ENCODE measurements at places on chromosomes 11 and 22. TPM values are rescaled to one million over a fixed set of nuclear protein-coding genes. Genes with fewer than 3 reads are reported as not detected.

OR52I2 gene
- polyA plus RNA-seq, result not detected

APOBEC3H gene
- not detected for polyA plus RNA-seq

ADORA2A gene
- polyA plus RNA-seq, result 3.5 TPM

RFPL2 gene
- polyA plus RNA-seq, result 0.07 TPM

PHOX2A gene
- not detected for polyA plus RNA-seq

GPHA2 gene
- not detected for polyA plus RNA-seq

NAALAD2 gene
- 0.21 TPM for polyA plus RNA-seq

PGR gene
- polyA plus RNA-seq, result 0.04 TPM

TIRAP gene
- polyA plus RNA-seq, result 3.9 TPM

KRTAP5-1 gene
- not detected for polyA plus RNA-seq

TTC36 gene
- polyA plus RNA-seq, result 66.1 TPM

PARVG gene
- 4.0 TPM for polyA plus RNA-seq

ELF5 gene
- not detected for polyA plus RNA-seq

MOV10L1 gene
- polyA plus RNA-seq, result 0.18 TPM

SMC1B gene
- polyA plus RNA-seq, result not detected

GGA1 gene
- polyA plus RNA-seq, result 18.2 TPM

SLC25A18 gene
- polyA plus RNA-seq, result 84.7 TPM

NEFH gene
- polyA plus RNA-seq, result 0.25 TPM

PKNOX2 gene
- 0.29 TPM for polyA plus RNA-seq

TSGA10IP gene
- not detected for polyA plus RNA-seq

C11orf16 gene
- polyA plus RNA-seq, result not detected

F2 gene
- polyA plus RNA-seq, result 1,337 TPM

UCP3 gene
- polyA plus RNA-seq, result 0.21 TPM

GNAZ gene
- polyA plus RNA-seq, result 0.21 TPM

RSF1 gene
- 5.2 TPM for polyA plus RNA-seq

FOLR2 gene
- polyA plus RNA-seq, result 9.4 TPM

GLYAT gene
- polyA plus RNA-seq, result 78.2 TPM

LRRC56 gene
- polyA plus RNA-seq, result 0.46 TPM

NLRP10 gene
- not detected for polyA plus RNA-seq

FLRT1 gene
- polyA plus RNA-seq, result 0.32 TPM

OR51I1 gene
- not detected for polyA plus RNA-seq

GALNT18 gene
- polyA plus RNA-seq, result 3.3 TPM

TMPRSS4 gene
- polyA plus RNA-seq, result not detected

SULT4A1 gene
- not detected for polyA plus RNA-seq

SLC36A4 gene
- 6.4 TPM for polyA plus RNA-seq

TMEM191C gene
- 0.42 TPM for polyA plus RNA-seq

Data from liver (tissue), 10 donors.